ENCODE measurements at places on chromosomes 12 and 14. TPM values are rescaled to one million over a fixed set of nuclear protein-coding genes. Genes with fewer than 3 reads are reported as not detected.

ADAM20 gene
- total RNA-seq: 1.6 TPM

NEUROD4 gene
- 2.9 TPM for total RNA-seq

DHRS2 gene
- 0.41 TPM for total RNA-seq

POTEM gene
- total RNA-seq: not detected

Data from frontal cortex (tissue), 4 donors.